ENCODE measurements at places on chromosomes 4 and X.

DNA sequence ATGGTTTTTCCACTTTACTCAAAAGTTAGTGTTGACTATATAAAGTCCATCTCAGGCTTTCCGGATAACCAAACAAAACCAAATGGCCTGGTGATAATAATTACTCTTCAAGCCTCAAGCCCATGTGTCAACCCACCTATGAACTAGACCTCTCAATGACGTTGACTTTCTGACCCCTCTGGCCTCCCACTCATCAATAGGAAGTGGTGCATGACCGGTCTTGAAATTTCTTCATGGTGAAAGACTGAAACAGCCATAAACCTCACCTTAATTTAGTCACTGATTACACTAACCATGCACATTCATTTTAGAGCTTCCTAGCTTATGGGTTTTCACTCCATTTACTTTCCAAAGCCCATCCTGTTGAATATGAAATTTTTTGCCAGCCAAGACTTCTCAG lies 276.0 kb downstream of the KLHL13 start:
- no peak for DNase-seq

DNA sequence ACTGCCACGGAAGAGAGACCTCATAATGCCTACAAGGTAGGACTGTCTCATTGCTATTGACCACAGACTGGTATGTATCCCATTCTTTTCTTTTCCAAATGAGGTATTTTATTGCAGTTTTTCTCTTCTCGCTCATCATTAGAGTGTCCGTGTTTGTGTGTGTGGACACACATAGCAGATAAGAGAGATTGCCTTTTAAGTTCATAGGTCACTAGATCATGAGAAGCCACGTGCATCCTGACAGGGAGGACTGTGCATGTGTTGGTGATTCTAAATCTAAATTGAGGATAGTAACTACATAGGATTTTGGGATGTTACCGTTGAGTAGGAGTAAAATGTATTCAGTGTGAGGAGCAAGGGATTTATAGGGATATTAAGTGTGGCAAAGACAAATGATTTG lies 37.3 kb downstream of the HPGD start:
- DNase-seq: no peak

GRCh38 chr4:55808186-55808585 lies 11.4 kb upstream of the EXOC1L start:
- no peak for DNase-seq

- DNase-seq: no peak
These were observed 831.5 kb downstream of the STIM2 start for GRCh38 chr4:27692158-27692557.

GRCh38 chrX:70439016-70439415 lies 5.6 kb upstream of the DLG3 start:
- no peak for DNase-seq

- DNase-seq: no peak
These were observed 80.8 kb upstream of the BMPR1B start for GRCh38 chr4:94676970-94677369.

GRCh38 chr4:901192-901910 lies 30.8 kb downstream of the GAK start:
- no peak for DNase-seq

- peak; percentile 37 for DNase-seq
These were observed 4.9 kb upstream of the ZNF81 start for GRCh38 chrX:47831788-47832187.

- no peak for DNase-seq
These were observed 2.4 kb downstream of the PDZD4 start for GRCh38 chrX:153827903-153828302.

DNA sequence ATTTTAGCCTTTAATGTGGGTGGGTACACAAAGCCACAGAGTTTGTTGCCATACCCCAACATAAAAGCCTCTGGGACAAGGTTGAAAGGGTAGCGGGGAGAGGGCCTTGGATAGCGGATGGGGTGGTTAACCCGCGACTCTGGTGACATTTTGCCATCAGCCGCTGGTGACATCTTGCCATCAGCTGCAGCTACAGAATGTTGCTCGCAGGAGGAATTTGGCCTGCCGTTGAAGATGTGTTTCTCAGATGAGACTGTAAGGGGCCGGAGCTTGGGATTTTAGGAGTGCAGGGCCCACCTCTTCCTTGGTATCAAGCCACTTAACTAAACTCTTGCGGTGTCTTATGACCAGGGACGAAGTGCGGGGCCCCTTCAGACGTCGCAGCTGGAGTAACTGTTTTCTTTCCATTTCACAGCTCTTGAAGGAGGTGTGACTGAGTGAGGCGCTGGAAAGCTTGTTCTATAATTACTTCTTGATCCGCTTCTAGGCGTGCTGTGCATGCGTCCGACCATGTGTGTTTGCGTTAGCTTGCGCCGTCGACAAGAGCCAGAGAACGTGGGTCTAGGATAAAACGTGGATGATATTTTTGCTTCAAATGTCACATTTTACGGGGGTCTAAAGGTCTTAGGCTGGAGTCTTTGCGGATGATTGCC lies 820 bp upstream of the RASL11B start:
- no peak for DNase-seq

DNA sequence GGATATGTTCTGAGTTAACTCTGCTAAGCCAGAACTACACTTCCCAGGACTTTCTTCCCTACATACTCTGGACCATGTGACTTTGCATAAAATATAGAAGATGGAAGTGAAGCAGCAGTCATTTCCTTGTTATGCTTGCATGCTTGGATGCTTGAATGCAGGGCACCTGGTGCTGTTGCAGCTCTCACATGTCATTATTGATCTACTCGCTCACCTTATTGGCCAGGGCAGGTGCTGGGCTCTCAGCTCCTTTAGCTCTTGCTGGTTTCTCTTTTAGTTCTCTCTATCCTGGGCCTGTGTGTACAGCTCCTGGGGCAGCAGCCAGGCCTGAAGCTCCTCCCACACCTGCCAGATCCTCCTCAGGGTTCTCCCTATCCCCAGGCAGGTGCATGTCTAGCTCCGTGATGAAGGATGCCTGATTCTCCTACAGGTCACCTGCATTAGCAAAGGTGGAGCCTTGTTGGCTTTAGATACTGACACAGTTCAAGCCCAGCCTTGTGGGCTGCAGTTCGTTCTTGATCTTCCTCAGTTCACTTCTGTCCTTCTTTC lies 53.3 kb downstream of the MED28 start:
- no peak for DNase-seq

DNA sequence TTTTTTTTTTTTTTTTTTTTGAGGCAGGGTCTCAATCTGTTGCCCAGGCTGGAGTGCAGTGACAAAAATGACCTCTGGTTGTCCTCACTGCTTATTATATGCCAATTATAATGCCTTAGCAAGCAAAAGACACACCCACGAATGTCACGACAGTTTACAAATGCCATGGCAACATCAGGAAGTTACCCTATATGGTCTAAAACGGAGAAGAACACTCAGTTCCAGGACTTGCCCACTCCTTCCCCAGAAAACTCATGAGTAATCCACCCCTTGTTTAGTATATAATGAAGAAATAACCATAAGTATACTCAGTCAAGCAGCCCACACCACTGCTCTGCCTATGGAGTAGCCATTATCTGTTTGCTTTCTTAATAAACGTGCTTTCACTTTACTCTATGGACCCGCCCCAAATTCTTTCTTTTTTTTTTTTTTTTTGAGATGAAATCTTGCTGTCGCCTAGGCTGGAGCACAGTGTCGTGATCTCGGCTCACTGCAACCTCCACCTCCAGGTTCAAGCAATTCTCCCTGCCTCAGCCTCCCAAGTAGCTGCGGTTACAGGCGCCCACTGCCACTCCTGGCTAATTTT lies 106.2 kb downstream of the SMIM20 start:
- DNase-seq: no peak

DNA sequence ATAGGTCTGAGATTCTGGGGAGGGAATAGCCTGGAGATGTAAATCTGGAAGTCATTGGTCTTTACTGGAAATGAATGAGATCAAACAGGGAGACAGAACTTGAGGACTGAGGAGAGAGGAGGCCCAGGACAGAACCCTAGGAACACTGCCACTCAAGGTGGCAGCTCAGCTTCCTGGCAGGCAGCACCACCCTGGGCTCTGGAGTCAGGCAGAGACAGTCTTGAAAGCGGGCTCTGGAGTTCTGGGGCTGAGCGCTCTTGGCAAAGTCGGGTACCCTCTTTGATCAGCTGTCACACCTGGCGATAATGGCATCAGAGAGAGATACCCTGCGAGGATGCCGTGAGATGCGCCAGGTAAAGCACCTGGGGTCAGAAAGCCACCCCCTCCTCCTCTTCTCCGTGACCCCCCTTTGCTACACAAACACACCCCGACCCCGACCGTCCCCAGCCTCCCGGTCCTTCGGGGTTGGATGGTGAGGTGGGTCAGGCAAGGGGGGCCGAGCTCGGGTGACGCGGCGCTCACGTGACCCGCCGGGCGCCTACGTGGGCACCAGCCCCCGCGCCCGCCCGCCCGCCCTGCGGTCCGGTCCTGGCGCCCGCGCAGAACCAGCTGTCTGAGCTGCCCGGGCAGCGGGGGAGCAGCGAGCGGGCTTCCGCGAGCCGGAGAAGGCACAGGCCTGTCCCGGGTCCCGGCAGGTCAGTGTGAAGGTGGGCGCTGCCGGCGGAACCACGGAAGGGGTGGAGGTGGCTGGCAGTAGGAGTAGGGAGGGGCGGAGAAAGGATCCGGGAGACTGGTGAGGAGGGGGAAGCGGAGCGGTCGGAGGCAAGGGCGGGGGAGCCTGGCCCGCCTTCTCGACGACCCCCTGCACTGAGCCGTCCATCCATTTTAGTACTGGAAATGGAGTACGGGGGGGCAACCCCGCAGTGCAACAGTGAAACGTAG lies at the start of gene TCEAL3:
Gene TCEAL3 (plus strand): TSS at position 600 of the 942 bp plus-strand sequence. CDS start 1,102 bp downstream, outside the sequence.
- peak; percentile 33 for DNase-seq

- no peak for DNase-seq
These were observed 108.8 kb downstream of the CPZ start for GRCh38 chr4:8701126-8702019.

DNA sequence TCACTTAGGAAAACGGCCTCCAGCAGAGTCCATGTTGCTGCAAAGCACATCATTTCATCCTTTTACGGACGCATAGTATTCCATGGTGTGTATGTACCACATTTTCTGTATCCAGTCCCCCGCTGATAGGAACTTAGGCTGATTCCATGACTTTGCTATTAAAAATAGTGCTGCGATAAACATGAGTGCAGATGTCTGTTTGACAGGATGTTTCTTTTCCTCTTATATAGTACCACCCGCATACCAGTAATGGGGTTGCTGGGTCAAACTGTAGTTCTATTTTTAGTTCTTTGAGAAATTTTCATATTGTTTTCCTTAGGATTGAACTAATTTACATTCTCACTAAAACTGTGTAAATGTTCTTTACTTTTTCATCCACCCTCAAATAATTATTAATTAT lies 50.5 kb downstream of the VEGFC start:
- no peak for DNase-seq

DNA sequence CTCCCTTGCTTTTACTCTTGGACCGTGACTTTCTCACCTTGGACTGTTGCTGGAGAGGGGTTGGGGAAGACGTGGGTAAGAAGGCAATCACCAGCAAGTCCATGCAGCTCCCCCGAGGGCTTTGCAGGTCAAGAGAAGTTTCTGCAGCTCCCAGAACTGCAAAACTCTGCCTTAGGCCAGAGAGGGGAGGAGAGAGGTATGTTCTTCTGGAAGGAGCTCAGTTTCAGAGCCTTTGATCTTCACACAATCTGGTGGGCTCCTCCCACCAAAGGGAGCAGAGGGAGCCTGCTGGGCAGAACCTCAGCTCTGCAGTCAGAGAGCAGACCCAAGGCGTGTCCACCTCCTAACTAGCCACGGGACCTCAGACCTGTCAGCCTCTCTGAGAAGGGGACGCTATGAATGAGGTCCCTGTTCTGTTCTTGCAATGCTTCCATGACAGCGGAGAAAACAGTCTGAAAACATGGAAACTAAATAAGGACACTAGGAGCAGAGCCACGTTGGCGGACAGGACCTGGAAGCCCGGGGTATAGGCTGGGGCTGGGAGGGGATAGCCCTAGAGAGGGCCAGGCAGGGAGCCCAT lies 92.8 kb downstream of the EVC2 start:
- no peak for DNase-seq

DNA sequence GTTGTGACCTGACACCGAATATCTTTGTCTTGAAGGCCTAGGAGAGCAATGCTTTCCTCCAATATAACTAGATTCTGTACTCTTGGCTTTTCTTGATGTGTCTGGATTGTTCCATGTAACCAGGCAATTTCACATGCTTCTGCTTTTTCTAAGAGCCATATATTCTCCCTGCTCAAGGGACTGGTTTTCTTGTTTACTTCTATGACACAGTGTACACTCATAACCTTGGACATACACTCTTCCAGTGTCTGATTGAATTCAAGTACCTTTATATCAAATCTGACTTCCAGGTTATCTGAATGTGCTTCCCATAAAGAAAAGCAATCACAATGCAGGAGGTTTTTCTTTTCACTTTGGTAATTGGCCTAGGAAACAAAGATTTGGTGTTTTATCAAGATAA lies 17.4 kb upstream of the EIF4E start:
- DNase-seq: no peak

DNA sequence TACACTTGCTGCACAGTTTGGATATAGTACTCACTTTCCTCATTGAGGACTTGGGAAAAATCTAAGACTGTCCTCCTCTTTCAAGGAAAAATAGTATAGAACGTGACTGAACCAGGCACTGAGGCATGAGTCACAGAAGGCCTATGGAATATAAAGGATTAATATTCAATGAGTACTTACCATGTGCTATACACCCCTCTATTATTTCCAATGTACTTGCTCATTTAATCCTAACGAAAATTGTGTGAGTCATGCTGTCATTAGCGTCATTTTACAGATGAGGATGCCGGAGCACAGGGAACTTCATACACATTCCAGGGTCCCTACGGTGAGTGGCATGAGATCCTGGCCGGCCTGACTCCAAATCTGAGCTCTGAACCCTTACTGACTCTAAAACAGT lies 2136.2 kb upstream of the TENM3 start:
- DNase-seq: no peak

GRCh38 chrX:103330681-103331288 lies 746 bp downstream of the TCEAL7 start:
- DNase-seq: no peak

DNA sequence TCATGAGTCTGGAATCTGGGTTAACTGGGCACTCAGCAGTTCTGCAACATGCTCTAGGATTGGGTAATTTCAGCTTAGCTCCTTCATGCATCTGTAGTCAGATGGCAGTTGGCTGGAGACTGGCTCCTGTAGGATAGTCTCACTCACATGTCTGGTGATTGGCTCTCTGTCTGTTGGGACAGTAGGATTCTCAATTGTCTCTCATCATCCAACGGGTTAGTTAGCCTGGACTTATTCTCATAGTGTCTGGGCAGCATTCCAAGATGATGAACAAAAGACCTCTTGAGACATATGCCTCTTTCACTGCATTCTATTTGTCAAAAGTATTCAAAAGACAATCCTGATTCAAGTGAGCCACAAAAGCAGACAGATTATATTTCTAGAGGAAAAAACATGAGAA lies 795.6 kb upstream of the GALNTL6 start:
- no peak for DNase-seq

GRCh38 chr4:109113521-109113920 lies 188.9 kb downstream of the COL25A1 start:
- no peak for DNase-seq

DNA sequence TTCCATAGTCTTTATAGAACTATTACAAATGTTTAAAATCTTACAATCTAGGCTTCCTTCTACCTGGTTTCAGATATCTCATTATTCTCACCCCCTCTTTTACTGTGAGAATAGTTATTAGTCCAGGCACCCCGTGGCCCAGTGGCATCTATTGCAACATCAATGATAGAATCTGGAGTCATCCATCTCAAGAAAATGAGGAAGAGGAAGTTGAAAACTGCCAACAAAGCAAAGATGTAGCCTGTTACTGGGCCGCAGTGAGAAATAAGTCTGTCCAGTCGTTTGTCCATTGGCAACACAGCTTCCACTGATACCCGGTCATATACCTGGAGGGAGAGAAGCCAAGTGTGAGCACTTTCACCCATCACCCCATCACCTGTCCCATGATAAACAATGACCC lies 6.0 kb upstream of the ASB11 start:
- no peak for DNase-seq

GRCh38 chr4:6268650-6269615 lies 717 bp upstream of the WFS1 start:
- no peak for DNase-seq

Measured in central memory CD4-positive, alpha-beta T cell (primary cell).